Activated CD8-positive, alpha-beta memory T cell treated with anti-CD3 and anti-CD28 coated beads for 48 hours (primary cell): ENCODE measurements at places on chromosomes 12 and 14.

DNA sequence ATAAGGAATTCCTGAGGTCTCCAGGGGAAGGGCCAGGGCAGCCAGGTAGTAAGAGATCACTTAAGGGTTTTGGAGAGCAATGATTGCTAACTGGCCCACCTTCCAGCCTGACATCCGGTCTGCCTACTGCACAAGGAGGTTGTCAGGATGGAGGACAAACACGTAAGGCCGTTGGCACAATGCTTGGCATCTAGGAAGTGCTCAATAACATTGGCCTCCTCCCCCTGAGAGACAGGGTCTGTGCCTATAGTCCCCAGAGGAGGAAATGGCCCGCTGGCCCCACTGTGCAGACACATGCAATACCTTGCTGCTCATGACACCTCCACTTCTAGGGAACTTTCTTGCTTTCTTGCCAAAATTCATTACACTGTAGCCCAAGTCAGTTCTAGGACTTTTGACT, 73.2 kb downstream of the NTF3 start:
- DNase-seq = no peak

GRCh38 chr12:21715386-21715785, 57.7 kb upstream of the LDHB start:
- DNase-seq = no peak

DNA sequence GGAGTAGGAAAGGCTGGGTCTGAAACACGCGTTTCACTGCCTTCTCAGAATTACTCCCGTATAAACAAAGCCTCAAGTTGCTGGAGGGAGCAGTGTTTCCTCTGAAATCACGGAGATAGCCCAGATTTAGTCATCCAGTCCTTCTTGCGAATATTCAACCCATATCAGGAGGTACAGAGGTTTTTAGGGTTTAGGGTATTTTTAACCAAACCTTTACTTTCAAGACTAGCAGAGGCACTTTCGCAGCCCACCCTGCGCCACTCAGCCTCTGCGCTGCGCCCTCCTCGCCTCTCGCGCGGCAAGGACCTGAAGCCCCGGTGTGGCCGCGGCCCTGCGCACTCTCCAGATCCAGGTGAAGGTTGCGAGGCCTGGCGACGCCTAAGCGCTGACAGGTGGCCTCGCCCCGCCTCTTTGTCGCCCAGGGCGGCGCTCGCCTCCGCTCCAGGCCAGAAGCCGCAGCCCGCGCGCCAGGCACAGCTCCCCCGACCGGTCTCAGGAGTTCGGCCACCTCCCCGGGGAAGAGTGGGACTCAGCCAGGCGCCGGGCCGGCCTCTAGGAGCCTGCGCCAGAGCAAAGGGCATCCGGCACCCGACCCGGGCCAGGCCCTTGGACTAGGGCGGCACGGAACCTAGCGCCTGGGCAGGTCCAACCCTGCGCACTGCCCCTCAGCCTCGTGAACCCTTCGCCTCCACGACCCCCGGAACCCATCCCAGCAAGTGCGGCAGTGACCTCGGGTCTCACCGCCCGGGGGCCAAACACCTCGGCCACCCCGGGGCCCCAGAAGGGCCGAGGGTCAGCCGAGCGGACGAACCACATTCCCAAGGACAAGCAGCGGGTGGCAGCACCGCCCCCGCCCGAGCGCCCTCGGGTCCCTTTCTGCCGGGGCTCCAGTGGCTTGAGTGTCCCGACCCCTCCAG, 1.8 kb upstream of the SAMD4A start:
- peak; percentile 39 for DNase-seq

GRCh38 chr14:31426663-31427062, 6.3 kb upstream of the HEATR5A start:
- no peak for DNase-seq

GRCh38 chr12:132446633-132447326, 43.2 kb upstream of the FBRSL1 start:
- DNase-seq = no peak

DNA sequence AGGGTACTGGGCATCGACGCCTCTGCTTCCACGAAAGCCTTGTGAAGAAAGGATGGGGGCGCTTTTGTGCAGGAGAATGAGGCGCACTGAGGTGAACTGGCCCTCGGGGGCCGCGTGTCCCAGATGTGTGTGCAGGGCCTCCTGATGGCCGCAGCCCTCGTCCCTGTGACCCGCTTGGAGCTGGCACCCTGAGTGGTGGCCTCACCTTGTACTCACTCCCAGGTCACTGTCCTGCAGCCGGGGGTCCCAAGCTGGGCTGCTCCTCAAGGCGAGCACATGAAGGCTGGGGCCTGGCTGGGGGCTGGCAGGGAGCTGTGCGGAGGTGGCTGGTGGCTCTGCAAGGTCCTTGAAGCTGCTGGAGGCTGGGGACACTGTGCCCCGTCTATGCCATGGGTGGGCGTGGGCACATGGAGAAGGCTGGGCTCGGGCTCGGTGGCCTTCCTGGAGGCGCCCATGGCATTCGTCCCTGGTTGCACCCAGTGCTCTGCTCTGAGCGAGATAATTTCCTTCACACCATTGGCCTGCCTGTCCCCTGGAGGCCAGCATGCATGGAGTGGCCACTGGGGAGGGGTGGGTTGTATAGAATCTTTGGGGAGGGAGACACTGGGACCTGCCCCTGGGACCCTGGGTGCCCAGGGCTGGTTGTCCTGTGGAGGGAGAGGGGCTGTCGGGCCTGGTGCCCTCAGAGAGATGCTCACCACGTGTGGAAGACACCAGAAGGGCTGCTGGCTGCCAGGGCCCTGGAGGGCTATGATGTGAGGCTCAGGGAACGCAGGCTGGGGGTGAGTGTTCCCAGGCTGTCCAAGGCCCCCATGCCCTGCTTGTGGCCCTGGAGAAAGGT, 79.3 kb downstream of the TMEM121 start:
- no peak for DNase-seq

DNA sequence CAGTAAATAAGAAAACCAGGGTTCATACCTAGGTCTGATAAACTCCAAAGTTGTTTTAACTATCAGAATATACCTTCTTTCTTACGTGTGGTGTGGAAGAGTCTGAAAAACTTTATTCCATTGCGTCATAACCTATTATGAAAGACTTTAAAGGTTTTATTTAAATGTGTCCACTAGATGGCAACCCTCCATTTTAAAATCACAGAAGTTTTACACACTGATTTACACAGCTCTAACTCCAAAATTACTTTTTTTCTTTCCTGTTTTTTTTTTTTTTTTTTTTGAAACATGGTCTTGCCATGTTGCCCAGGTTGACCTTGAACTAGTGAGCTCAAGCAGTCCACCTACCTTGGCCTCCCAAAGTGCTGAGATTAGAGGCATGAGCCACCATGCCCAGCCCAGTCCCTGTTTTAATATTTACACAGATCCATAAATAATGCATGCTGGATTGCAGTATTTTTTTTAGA, 17.3 kb upstream of the TMPRSS12 start:
- no peak for DNase-seq

GRCh38 chr12:46438719-46439319, 66.2 kb upstream of the SLC38A2 start:
- DNase-seq = no peak

GRCh38 chr12:131147894-131148293, 194.2 kb downstream of the ADGRD1 start:
- DNase-seq = no peak

GRCh38 chr14:24264298-24264697, 1.3 kb upstream of the TGM1 start:
- DNase-seq = no peak

DNA sequence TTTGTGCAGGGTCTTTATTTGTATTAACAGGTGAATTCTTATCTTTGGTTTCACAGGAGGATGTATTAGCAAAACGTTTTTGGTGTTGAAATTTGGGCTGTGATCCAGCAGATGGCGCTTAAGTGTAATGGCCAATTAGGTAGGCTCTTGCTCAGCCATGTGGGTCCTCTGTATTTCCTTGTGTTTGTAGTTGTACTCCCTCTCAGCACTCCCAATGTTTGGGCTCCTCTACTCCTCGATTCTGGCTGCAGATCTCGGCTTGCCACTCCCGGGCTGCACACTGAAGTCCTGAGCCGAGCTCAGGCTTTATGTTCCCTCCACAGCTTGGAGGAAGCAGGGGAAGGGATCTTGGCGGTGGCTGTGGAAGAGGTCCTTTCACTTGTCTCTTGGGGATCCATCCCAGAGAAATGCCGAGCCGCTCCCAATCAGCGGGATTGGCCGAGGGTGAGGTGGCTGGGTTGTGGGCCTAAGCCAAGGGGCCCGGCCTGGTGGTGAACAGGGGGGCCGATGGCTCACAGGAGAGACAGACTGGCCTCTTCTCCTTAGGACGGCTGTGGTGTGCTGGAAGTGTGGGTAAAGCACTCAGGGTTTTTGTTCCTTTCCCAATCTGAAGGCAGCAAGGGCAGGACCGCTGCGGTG, 133.7 kb downstream of the AEBP2 start:
- no peak for DNase-seq

DNA sequence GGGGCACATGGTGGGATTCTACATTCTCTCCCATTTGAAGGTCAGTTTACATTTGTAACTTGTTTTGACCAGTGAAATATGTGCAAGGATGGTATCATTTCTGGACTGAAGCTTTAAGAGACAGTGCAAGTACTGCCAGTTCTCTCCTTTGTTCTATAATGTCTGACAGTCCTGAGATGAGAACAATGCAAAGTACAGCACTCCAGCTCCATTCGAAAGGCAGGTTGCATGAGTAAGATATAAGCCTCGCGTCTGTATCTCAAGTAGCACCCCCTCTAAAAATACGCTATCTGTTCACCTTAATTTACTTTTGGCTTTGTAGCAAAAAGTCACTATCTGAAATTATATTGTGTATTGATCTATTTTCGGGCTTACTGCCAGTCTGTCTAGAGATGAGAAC, 1122.2 kb upstream of the TMEM132C start:
- no peak for DNase-seq

DNA sequence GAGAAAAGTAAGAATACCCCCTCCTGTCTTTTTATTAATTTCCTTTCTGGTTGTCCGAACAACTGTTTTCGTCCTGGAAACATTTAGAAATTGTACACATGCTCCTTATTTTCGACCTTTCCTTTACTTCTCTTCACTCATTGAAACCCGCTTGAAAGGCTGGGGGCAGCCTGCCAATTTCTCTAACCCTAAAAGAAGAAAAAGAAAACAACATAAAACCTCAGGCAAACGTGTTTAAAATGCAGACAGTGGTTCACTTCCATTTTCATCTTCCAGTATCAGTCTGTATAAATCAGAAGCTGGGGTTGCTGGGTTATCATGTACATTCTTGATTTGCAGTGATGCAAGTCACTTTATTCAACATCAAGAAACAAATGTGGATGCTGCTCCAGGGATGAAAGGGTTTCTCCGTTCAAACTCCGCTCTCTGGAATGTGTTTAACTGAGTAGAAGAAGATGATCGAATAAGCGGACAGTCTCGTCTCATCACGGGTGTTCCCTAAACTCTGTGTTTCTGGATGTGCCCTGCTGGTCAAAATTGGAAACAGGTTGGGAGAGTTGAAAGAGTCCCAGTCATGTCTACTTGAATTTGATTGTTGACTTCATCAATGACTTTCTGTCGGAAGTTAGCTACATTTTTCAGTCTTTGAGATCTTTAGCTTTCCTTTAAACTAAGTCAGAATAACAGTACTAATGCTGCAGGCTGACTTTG, 1042.2 kb downstream of the BCL11B start:
- no peak for DNase-seq

- DNase-seq = no peak
These were observed 412.5 kb downstream of the ZFP36L1 start for GRCh38 chr14:68380329-68380741.

- DNase-seq = no peak
These were observed 129.9 kb upstream of the FRMD6 start for GRCh38 chr14:51521764-51522163.

GRCh38 chr12:97425380-97425779, 37.2 kb upstream of the RMST start:
- no peak for DNase-seq

- no peak for DNase-seq
These were observed 687.3 kb upstream of the MIS18BP1 start for GRCh38 chr14:45940318-45940717.

DNA sequence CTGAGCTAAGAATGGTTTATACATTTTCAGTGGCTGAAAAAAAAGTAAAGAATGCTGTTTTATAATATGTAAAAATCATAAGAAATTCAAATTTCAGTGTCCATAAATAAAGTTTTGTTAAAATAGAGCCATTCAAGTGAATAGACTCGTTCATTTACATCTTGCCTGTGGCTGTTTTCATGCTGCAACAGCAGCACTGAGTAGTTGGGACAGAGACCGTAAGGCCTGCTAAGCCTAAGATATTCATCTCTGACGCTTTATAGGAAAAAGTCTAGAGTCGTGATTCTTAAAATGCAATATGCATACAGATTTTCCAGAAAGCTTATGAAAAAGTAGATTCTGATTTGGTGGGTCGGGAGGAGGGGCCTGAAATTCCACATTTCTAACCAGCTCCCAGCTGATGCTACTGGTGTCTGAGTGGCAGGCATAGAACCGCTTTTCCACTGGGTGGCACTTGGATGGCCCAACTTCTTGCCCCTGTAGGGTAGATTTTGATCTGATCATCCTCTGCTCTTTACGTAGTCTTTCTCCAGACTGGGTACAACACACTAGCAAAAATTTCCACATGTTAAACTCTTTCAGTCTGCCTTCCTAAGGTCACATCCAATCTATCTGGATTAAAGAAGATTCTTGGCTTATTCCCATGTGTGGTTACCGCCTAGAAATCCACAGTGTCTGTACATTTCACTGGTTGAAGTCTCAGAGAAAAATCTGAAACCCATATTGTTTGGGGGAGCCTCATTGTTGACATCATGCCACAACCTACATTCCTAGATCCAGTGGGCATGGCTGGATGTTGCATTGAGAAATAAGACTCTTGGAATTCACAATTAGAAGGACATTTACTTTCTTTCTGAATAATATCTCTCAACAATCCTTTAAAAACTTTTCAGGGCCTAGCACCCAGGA, 151.2 kb downstream of the C12orf75 start:
- no peak for DNase-seq

DNA sequence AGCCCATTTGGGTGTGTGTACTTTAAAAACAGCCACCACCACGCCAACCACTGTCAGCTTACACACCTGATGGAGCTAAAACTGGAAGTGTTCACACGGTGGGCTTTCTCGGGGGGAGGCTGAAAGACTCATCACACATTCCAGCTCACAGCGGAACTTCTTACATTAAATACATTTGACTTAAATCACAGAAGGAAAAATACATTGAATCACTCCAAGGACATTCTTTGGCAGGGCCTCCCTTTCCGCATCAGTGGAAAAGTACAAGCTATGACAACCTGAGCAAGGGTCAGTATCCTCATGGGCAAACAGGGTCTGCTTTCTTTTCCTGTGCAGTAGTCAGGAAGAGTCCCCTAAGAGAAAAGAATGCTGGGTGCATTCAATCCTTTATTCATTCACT, 31.0 kb upstream of the TC2N start:
- DNase-seq = no peak

DNA sequence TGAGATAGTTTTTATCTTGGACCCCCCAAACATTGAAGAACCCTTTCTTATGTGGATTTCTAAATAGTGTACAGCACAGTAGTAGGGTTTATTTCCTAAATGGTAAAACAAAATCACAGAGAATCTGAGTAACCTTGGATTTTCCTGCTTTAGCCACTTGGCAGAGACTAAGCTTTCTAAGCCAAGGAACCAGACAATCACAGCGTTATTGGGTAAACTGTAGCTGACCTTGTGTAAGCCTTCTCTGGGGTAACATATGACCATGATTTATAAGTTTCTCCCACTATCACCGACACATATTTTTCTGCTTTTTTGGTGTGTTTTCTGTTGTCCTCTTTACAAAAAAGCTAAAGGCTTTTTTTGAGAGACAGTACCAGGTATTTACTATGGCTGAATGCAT, 136.3 kb upstream of the PZP start:
- no peak for DNase-seq
